ENCODE measurements at places on chromosomes 6 and 20.

- DNase-seq, result no peak
Measured at GRCh38 chr6:169222126-169222525, 31.5 kb downstream of the THBS2 start.

DNA sequence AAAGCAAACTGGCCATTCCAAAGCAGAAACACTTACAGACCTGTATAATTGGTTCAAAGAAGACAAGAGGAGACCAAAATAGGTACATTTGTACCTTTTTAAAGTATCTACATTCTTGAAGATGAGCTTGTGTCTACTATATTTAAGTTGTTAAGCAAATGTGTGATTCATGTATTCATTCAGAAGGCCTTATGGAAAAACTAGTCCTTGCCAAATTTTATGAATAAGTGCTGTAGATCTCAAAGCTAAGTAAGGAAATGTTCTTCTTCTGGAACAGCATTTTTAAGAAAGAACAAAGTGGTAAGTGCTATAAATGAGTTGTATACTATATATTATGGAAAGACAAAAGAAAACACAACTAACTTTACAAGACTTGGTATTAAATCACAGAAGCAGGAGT lies 22.2 kb upstream of the HEY2 start:
- no peak for DNase-seq

DNA sequence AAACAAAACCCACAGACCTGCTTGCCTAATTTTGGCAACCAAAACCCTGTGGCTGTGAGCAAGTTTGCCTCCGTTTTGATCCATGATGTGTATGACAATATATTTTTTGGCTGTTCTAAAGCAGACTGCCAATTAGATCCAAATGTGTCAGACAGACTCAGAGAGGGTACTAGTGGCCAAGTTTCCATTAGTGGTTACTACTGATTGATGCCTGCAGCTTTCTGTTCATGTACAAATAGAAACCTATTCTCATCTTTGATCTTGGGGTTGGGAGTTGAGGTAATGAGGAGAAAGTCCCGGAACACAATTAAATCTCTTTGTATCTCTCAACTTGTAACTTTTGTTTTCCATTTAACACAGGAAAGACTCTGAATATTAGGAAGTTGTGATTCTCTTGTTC lies 100.9 kb downstream of the RNF144B start:
- no peak for DNase-seq

DNA sequence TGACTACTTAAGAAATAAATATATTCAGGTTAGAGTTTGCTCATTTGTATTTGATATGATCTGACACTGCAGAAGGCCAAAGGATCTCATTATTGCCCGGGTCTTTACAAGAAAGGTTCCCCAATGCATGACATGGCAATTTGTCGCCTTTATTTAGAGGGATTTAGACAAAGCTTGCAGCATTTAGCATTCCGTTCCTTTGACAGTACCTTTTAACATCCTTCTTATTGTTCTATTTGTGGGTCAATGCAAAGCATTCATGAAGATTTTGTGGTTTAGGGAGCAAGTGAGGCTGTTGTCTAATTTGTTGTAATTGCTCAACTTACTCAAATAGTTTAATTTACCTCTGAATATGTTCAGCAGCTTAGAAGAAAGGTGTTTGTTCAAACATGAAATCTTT lies 230.8 kb upstream of the FLRT3 start:
- no peak for DNase-seq

DNA sequence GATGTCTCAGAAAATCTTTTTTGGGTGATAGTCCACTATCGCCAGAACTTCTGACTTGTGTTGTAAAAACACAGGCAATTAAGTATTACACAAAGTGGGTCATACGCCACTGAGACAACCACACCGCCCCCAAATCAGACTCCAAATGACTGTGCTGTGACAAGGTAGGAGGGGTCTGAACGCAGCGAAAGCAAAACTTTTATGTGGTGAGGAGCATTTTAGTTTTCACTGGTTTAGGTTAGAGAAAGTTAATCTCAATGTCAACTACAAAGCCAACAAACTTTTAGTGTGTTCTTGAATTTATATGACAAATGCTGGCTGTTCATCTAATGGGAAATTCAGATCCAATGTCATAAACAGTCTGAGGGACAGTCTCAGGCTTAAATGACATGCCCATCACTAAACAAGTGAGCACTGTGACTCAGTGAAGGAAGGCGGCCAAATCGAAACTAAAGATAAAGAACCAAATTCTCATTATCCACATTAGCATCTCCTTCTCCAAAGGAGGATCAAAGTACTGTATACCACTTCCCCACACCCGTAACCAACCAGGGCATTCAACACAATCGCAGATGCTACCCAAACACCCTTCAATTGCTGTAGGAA lies 186.7 kb downstream of the GJA10 start:
- DNase-seq, result no peak

DNA sequence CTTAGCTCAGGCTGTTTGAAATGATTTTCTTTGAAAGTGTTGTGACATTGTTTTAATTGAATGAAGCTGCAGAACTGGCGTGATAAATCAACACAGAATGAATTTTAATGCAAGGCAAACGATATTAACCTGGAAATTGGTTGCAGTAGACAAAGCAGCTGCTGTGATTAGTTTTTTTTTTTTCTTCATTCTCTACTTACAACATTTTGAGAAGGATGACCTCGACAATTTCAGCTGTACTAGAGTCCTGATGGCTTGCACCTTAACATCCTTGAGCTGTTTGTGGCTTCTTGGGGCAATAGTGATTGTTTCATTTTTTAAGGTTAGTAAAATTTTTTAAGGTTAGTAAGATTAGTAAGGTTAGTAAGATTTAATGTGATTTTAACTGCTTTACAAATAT lies 54.2 kb downstream of the QKI start:
- no peak for DNase-seq

GRCh38 chr20:49948178-49948577 lies 12.0 kb downstream of the RNF114 start:
- DNase-seq, result no peak

GRCh38 chr6:144066741-144067484 lies 28.5 kb downstream of the SF3B5 start:
- no peak for DNase-seq

- DNase-seq, result no peak
Measured at GRCh38 chr6:47729019-47729418, 30.6 kb downstream of the ADGRF4 start.

DNA sequence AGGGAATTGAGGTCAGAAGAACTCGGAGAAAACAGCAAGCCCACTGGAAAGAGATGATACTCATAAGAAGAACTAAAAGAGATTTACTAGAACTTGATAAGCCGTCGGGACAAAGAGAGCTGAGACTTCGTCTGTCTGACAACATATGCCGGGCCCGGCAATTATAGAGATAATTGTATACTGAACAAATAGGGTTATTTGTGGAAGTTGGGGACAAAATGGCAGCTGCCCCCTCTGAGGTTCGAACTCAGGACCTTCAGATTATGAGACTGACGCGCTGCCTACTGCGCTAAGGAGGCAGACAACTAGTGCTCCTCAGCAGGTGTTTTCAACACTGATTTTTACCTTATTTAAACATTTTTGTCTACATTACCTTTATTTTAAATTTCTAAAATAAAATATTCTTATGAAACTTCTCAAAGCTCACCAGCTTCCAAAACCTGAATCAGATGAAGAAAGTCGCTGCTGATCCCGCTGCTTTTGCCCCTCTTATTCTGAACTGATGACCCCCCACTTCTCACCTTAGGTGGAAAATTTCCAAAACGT lies 29.3 kb upstream of the TRIM27 start:
- DNase-seq, result peak; percentile 53

GRCh38 chr6:104466306-104466705 lies 393.4 kb downstream of the HACE1 start:
- DNase-seq, result no peak

- peak; percentile 81 for DNase-seq
Measured at GRCh38 chr6:139888681-139889122, 514.3 kb upstream of the CITED2 start.

GRCh38 chr6:85015396-85015990 lies 251.1 kb upstream of the TBX18 start:
- peak; percentile 25 for DNase-seq

- no peak for DNase-seq
Measured at GRCh38 chr20:40690836-40691565, 2.0 kb upstream of the MAFB start.

- DNase-seq, result no peak
Measured at GRCh38 chr6:43296780-43297497, 1.1 kb upstream of the SLC22A7 start.

DNA sequence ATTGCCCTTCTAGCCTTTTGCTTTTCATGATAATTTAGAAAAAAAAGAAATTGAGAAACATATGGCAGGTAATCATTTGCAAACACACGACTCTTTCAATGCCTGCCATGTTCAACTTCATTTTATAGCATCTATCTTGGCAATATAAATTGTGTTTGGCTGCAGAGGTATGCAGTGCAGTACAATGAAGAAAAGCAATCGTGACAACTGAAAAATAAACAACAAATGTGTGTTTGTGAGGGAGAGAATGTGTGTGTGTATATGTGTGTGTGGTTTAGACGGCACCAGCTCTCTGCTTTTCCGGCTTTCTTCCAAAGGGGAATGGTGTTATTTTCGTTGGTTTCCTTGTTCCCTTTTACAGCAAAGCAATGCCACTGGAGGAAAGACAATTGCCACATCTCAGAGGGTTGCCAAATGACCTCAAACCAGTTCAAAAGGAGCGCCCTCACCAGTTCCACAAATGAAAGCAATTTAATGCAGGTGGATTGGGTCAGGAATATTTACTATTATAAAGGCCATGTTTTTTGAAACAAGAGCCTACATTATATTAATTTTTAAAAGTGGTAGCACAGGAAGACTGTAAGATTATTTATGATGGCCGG lies 587.2 kb downstream of the PRKN start:
- no peak for DNase-seq

DNA sequence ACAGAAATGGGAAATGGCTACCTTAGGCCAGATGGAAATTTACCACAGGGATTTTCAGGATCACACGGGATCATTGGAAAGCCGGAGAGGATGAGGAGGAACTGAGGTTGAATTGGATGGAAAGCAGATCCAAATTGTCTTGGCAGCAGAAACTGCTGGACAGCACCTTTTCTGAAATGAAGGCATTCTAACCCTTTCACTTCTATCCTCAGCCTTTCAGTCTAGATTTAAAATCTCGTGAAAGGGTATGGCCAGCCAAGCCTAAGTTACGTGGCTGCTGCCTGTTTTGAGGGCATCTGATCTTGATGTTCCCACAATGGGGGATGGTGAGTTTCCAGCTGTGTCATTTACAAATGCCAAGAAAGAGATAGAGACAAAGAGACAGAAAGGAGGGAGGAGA lies 358.2 kb downstream of the KIF16B start:
- DNase-seq, result no peak

GRCh38 chr6:17703256-17703694 lies 3.5 kb downstream of the NUP153 start:
- DNase-seq, result no peak

DNA sequence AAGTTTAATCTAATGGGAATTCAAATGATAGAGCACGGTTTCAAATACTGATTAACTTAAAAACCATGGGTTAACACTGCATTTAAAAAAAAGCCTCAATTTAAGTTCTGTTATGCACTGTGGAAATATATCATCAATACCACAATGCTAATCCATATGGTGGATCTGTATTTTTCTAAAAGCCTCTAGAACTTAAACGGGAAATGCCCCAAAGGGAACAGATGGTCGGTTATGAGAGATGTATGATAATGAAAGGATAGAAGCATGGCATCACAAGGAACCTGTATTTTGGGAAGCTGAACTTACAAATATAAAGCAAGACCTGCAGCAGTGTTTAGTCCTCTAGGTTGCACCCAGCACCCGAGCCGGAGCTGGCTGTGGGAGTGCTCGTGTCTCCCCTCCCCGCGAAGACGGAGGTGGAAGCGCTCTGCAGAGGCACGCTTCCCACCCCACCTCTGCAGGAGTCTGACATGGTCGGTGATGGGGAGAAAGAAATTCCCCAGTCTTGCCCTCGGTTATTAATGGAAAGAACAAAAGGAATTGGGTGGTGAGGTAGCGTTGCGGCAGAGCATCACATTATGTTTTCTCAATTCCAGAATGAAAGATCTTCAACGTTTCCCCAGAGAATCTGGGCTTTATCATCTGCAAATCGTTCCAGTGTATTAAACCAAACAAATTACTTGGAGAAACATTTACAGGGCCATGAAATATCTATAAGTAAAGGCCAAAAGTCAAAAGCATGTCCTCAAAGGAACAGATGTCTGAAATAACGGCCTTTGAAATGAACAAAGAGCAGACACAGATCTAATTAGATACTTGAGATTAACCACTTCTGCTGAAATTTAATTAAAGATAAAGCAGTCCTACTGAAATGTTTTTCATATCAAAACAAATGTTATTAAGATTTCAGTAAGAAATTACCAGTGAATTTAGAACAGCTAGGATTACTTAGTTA lies 103.1 kb upstream of the POPDC3 start:
- DNase-seq, result no peak

DNA sequence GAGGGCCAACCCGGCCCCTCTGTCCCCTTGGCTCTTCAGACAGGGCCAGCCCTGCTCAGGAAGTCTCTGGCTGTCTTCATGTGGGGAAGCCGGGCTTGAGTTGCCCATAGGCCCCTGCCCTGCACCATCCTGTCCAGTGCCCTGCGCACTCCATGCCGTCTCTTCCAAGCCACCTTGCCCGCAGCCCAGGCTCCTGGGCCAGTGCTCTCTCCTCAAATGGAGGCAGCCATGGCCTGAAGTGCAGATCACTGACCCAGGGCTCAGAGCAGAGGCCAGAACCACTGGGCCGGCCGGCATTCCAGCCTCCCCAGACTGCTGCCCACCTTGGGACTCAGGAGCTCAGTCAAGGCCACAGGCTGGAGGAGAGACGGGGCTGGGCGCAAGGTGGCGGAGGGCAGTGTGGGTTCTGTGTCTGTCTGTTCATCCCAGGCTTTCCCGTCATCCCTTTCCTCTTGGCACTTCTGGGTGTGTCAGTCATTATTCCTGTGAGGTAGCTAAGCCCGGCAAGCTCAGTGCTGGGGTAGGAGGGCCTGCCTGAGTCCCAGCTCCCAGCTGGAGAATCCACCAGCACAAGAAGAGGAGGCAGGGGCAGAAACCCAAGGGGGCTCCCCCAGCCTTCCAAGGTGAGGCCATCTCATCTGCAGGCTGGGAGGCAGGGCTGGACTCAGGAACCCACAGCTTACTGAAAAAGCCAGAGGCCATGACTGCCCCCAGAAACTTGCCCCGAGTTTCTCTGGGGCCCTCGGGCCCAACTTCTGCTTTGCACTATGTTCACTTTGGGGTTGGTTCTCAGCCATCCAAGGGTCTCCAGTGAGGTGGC lies 22.4 kb downstream of the SDCBP2 start:
- DNase-seq, result no peak

DNA sequence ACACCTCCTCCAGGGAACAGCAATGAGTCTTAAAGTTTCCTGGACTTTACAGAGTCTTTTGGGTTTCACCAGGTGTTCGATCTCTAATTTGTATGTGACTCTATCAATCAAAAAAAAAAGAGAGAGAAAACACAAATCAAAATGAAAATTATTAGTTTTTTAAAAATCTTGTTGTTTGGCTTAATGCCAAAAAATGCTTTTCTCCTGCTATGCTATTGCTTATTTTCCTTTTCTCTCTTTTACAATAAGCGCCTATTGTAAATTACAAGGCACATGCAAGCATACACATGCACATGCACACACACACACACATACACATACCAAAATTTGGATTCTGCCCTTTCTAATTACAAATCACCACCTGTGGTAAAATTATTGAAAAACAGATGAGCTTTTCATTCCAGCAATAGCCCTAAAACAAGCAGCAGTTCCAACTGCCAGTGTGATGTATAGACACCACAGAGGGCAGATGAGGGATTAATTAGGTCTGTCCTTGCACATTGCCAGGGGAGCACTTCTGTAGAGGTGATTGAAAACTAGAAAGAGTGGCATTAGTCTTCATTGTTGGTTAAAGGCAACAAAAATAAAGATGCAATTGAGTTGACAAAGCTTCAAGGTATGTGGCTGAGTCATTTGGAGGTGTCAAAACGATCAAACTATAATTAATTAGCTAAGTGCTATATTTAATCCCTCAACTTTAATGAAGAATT lies 631.7 kb downstream of the TFAP2B start:
- DNase-seq, result no peak
